ENCODE measurements at places on chromosomes 7 and 10. TPM values are rescaled to one million over a fixed set of nuclear protein-coding genes. Genes with fewer than 3 reads are reported as not detected.

TMEM270 gene
- total RNA-seq: not detected

NUTM2A gene
- total RNA-seq: 4.2 TPM

PRRT4 gene
- total RNA-seq: 0.78 TPM

BMPER gene
- total RNA-seq: 1.5 TPM

HMX3 gene
- total RNA-seq: not detected

MACC1 gene
- total RNA-seq: 4.2 TPM

SKIDA1 gene
- total RNA-seq: 8.9 TPM

IGF2BP3 gene
- 5.0 TPM for total RNA-seq

OIT3 gene
- not detected for total RNA-seq

GPNMB gene
- total RNA-seq: 76.1 TPM

CRTAC1 gene
- total RNA-seq: 2.6 TPM

DNAJC9 gene
- 21.0 TPM for total RNA-seq

PIP gene
- total RNA-seq: not detected

ICA1 gene
- total RNA-seq: 21.0 TPM

APBB1IP gene
- total RNA-seq: 2.0 TPM

FFAR4 gene
- total RNA-seq: 0.40 TPM

CPN1 gene
- not detected for total RNA-seq

MRC1 gene
- 73.4 TPM for total RNA-seq

AKR1C2 gene
- total RNA-seq: 48.2 TPM

CASTOR2 gene
- 9.9 TPM for total RNA-seq

FIS1 gene
- 361 TPM for total RNA-seq

CPA4 gene
- not detected for total RNA-seq

RELN gene
- total RNA-seq: 52.3 TPM

ITGA8 gene
- total RNA-seq: 5.1 TPM

CEP41 gene
- total RNA-seq: 3.1 TPM

CALY gene
- total RNA-seq: 1.5 TPM

CFAP46 gene
- total RNA-seq: 9.9 TPM

MMP21 gene
- 0.67 TPM for total RNA-seq

KIAA1217 gene
- 99.5 TPM for total RNA-seq

EPDR1 gene
- total RNA-seq: 66.9 TPM

SFTPA1 gene
- not detected for total RNA-seq

RNF32 gene
- 3.1 TPM for total RNA-seq

RARRES2 gene
- 137 TPM for total RNA-seq

OPALIN gene
- not detected for total RNA-seq

RPEL1 gene
- total RNA-seq: not detected

SHH gene
- not detected for total RNA-seq

CTAGE6 gene
- not detected for total RNA-seq

Data from thyroid gland (tissue), 4 donors.